Islet precursor cell (in vitro differentiated cells): ENCODE measurements at places on chromosomes 7 and 10.

DNA sequence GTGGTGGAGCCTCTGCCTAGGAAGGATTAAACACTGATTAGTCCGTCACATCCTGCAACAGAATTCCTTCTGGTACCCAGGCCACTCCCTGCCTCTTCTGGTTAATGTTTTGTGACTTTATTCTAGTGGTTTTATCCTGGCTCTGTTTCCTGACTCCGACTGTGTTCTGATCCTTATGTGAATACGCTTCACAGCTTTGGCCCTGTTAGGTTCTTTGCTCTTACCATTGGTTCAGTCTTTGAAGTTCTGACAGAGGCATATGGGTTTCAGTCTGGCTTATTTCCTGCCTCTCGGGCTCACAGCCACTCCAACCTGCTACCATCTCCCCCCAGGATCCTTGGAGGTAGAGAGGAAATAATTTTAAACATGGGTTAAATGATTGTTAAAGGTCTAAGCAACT lies 23.2 kb upstream of the FGL2 start:
- no peak for DNase-seq

DNA sequence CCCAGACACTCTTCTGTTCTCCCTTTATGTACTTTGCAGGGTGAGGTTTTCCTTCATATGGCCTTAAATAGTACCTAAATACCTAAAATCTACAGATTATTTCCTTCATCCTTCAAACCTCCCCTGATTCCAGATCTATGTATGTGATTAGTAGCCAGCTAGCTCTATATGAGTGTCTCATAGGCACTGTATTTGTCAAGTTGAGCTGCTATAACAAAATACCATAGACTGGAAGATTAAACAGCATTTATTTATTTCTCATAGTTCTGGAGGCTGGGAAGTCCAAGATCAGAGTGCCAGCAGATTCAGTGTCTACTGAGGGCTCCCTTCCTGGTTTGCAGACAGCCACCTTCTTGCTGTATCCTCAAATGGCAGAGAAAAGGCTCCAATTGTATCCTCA lies 60.6 kb upstream of the MSRB2 start:
- DNase-seq: no peak

GRCh38 chr10:90591629-90592028 lies 266.2 kb downstream of the HTR7 start:
- no peak for DNase-seq

- peak; percentile 71 for DNase-seq
These were observed 576 bp upstream of the CSGALNACT2 start for GRCh38 chr10:43137717-43138020.

GRCh38 chr10:122206471-122207065 lies 64.5 kb upstream of the BTBD16 start:
- no peak for DNase-seq

DNA sequence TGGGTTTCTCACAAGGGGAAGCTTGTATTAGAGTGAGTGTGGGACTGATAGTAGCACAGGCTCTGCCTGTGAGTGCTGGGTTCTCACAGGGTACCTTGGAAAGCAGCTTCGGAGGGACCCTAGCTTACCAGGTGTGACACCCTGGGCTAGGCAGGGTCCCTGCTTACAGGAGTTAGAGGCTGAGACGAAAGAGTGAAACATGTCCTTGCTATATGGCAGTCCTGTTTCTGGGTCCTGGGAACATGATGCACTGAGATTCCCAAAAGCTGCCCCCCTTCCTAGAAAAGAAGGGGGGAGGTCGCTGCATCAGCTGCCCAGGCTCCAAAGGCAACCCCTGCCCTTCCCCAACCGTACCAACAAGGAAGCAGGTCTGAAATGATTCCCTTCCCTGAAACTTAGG lies 6.3 kb upstream of the ARHGAP22 start:
- no peak for DNase-seq

DNA sequence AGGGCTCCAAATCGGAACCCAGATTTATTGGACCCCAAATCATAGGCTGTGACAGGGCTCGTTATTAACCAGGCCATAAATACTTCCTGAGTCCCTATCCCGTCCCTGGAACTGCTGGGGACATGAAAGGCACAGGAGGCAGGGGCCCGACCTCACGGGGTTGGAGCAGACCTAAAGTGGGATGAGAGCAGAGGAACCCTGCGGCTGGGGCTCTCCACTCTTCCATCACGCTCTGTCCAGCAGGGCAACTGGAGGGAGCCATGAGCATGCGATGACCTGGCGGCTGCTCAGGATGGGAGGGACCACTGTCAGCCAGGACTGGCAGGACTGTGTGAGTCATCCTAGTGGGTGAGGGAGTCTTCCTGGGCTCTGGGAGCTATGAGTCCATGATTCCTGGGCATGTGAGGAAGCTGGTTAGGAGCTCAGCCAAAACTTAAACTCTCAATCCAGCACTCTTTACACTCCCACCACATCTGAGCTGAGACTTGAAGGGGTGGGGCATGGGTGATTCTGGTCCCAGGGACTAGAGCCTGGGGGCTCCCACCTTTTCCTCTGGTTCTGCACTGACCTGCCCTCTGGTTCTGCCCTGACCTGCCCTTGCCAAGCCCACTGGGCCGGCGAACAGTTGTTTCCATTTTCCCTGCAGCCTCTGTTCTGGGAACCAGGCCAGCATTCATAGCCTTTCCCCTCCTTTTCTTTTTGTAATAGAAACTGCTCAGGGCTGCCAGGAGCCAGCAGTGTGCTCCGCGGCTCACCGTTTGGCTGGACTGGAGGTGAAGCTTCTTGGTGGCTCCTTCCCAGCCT lies 47.1 kb downstream of the SYPL1 start:
- DNase-seq: peak; percentile 95

DNA sequence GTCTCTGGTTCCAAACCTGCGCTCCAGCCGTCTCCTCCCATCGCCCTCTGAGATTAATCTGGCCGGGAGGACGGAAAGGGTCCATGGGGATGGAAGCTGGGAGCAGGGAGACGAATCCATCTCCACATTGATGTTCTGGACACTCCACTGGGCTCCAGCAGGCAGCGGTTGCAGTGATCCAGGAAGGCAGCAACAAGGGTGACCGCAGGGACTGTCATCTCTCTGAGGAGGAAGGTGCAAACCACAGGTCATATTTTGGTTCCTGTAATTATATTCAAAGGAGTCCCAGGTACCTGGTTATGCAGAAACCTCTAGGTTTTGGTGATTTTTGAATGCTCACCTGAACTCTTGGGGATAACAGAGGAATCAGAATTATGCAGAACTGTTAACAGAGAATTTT lies 54.8 kb downstream of the EVX1 start:
- no peak for DNase-seq

DNA sequence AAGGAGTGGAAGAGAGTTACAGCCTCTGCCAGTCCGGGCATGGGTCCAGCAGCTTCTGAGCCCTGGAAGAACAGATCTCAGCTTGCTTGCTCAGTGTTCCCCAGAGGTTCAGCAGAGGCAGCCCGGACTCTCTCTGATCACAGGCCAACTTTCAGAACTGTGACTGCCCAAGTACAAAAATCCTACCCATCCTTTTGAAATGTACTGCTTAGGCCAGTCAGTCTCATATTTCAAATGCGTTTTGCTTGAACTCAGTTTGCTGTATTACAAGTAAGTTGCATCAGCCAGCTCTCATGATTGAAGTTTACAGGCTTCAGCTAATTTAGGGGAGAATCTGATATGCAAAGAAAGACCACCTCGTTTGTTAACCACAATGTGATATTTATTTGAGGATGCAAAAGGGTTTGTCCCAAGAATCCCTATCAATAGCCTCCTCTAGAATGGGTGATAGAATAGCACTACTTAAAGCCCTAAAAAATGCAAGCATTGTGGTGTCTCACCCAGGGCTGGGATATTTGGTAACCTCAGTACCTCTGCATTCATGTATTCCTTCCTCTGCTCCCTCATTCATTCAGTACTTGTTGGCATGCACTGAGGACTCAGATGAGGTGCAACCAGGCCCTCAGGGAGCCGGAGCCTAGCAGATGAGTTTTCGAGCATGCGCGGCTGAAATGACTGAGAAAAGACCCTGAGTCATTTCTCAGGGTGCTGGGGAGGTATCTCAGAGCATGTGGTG lies 7.0 kb downstream of the AIMP2 start:
- no peak for DNase-seq

DNA sequence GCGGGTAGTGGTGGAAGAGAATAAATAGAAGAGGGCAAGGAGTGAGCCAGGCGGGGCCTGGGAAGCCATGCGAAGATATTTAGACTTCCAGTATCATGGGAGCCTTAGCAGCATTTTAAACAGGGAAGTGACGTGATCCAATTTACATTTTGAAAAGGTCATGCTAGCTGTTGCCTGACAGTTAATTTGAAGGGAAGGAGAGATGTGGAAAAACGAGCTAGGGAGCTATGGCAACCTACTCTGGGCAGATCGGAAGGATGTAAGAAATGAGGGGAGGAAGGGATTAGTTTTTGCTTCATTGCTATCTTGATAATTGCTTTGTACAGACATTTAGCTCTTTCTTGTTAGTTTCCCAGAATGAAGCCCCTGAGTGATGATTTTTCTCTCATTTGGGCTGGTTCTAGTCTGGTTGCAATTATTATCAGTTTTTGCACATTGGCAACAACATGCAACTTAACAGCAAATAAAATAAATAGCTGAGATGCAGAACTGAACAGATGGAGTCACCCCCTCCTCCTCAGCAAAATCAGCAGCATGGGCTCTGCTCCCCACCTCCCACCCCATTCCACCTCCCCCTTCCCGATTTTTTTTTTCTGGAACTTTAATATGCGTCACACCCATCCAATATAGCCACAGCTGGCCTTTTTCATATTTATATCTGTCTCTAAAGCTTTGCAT lies 13.0 kb upstream of the CALU start:
- DNase-seq: no peak

DNA sequence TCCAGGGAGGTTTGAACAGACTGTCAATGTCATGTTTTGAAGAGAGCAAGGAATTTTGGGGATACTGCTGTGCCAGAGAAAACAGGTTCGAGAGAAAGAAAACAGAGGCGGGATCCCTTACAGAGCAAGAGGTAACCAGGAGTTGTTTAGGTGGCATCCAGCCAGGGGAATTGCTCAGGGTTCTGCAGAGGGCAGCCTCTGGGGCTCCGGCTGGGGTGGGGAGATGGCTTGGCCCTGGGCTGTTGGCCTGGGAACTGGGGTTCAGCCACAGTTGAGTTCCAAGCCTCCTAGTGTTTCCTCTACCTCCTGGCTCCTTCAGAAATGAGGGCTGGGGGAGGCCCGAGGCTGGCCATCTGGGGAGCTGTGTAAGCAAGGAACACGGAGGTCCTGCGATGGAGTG lies 68.0 kb downstream of the CAMK1D start:
- no peak for DNase-seq

GRCh38 chr7:107372298-107372697 lies 97.6 kb upstream of the GPR22 start:
- DNase-seq: no peak
